ENCODE measurements at places on chromosomes 16 and 17.

DNA sequence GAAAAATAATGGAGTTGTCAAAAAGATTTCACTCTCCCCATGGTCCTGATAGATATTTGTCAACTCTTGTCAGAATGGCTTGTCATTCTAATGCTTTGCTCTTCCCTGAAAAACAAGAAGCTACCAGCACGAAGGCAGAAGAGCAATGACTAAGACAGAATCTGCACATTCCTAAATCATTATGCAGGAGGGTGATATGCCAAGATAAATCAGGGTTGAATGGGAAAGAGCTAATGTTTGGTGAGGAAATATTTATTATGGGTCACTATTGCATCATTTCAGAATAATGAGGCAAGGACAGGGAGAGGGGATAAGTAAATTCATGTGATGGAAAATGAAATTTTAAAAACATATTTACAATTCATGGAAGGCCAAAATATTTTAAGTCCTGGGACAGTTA, 297.5 kb upstream of the XYLT1 start:
- no peak for DNase-seq

DNA sequence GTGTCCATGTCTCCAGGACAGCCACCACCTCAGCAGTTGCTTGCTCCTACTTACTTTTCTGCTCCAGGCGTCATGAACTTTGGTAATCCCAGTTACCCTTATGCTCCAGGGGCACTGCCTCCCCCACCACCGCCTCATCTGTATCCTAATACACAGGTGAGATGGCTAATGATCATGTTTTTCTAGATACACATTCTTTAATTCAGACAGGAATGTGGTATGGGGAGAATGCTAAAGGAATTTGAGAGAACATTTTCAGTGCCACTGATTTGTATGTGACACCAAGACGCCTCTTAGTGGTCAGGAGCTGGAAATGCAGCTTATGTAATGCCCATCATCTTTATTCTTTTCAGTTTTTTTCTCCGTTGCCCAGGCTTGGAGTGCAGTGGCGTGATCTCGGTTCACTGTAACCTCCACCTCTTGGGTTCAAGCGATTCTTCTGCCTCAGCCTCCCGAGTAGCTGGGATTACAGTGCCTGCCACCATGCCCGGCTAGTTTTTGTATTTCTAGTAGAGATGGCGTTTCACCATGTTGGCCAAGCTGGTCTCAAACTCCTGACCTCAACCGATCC, 8.9 kb upstream of the RAPGEFL1 start:
- DNase-seq, result peak; percentile 56

GRCh38 chr17:49723423-49723822, 15.7 kb upstream of the SLC35B1 start:
- no peak for DNase-seq

DNA sequence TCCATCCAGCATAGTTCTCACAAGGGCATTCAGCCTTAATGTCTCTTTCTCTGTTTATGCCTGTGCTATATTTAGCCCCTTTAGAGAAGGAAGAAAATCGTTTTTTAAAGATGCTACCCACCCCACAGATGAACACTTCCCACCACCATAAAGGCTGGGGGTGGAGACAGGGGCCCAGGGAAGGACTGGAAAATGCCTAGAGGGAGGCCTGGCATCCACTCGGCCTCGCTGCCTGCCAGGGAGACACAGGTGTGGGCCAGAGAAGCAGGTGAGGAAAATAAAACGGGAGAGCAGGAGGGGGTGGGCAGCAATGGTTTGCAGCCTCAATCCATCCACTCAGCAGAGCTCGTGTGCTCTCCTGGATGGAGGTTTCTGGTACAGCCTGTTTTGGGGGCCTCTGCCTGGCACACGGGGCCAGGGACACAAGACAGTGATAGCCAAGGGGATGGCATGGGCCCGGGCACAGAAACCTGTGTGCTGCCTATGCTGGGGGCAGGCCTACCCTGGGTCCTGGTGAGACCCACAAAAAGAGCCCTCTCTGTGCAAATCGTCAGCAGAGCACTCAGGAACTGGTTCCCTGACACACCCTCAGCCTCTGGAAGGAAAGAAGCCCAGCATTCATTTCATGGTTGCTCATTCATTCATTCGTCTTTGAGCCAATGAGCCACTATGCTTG, 121.4 kb downstream of the C16orf78 start:
- no peak for DNase-seq

DNA sequence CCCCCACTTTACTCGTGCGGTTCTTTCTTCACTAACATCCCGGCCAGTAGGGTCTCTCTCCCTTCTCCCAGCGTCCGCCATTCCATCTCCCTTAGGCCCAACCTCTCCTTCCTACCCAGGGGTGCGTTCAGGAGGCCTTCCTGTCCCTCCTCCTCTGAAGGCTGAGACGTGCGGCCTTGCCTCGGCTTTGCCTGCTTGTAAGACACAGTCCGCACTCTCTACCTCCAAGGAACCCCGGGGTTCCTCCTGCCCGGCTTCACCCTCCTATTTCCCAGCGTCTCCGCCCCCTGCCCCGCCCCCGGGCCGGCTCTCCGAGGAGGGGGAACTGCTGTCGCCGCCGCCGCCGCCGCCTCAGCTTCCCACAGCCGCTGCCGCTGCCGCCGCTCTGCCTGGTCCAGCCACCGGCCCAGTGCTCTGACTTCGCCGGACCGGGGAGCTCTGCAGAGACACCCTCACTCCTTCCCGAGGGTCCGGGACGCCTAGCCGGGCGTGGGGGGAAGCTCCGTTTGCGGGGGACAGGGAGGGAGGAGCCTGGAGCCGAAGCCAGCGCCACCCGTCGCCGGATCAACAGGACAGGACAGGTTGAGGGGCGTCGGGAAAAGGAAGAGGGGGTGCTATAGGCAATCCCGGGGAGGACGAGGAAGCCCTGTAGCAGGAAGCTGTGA, 1.2 kb upstream of the FGF11 start:
- no peak for DNase-seq

- DNase-seq, result no peak
Measured at GRCh38 chr16:89047331-89048089, 46.1 kb upstream of the ACSF3 start.

DNA sequence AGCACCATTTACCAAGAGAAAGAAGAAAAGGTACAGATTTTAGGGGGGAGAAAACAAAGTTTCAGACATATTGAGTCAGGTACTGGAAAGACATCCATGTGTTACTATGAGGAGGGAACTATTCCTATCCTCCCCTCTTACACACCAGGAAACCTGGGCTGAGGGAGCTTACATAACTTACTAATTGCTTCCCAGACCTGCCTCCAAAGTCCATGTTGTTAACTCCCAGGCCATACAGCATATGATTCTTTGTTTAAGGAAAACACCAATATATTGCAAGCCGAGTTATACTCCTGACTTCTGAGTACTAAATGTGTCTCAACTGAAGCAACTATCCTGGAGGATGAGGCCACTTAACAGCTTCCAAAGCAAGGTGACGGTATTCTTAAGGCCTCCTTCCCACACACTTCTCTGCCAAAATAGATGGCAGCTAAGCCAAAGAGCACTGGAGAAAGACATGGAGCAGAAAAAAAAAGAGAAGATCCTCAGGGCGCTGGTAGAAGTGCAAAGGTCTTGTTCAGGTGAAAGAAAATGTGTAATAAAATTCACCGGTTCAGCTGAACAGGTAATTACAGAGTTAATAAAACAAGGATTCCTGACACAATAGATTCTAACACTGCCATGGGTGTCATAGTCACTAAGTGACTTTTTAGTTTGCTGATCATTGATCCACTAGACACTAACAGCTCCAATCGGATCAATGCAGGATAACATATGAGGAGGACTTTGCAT, 151.1 kb downstream of the SKAP1 start:
- no peak for DNase-seq

DNA sequence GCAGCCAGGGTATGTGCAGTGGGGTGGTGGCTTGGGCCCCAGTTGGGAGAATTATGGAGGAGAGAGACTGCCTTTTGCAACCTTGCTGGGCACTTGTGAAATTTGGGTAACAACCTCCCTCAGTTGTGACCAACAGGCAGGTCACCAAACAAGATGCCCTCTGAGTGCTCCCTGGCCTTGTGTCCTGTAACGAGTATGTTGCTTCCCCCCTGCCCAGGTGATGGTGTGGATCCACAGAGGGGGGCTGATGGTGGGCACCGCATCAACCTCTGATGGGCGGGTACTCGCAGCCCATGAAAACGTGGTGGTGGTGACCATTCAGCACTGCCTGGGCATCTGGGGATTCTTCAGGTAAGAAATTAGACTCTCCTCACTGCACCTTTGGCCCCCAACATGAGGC, 74.3 kb downstream of the SLC6A2 start:
- no peak for DNase-seq

DNA sequence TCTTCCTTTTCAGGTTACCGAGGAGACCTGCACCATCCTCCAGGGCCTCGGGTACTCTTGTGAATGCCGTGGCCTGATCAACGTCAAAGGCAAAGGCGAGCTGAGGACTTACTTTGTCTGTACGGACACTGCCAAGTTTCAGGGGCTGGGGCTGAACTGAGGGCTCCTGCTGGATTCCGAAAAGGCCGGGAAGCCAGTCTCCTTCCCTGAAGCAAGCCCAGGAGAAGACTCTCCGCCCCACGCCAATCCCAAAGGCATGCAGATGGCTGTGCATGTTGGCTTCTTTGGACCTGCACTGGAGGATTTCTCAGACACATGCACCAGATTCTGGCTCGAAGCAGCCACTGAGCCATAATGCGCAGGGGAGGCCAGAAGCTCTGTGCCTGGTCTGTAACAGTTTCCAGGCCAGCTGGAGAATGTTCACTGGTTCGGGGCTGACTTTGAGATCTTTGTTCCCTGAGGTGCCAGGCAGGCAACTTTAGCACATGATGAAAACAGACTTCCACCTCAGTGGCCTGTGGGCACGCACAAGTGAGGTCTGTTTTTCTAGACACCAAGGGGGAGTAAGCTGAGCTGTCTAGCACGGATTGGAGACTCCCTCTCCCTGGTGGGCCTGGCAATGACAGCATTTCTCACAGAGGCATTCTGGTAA, 49.1 kb downstream of the ADCY7 start:
- DNase-seq, result no peak

DNA sequence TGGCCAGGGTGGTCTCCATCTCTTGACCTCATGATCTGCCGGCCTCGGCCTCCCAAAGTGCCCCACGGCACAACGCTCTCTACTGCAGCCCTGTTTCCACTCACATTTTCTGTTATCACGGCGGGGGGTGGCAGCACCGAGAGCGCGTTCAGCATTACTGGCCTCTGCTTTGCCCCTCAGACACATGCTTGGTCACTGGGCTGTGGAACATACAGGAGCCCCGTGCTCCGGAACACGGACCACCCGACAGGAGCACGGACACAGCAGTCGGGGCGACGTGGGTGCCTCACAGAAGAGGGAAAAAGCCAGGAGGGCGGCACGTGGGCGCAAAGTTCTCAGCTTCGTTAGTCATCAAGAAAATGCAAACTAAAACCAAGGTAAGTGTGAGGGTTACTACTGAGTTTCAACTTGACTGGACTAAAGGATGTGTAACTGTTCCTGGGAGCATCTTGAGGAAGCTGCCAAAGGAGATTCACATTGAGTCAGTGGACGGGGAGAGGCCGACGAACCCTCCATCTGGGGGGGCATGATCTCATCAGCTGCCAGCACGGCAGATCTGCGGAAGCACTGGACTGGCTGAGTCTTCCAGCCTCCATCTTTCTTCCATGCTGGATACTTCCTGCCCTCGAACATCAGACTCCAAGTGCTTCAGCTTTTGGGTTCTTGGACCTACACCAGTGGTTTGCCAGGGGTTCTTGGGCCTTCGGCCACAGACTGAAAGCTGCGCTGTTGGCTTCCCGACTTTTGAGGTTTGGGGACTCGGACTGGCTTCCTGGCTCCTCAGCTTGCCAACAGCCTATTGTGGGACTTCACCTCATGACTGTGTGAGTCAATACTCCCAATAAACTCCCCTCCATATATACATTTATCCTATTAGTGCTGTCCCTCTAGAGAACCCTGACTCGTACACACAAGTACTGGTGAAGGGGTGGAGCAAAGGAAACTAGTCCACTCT, 106.8 kb downstream of the ZNF778 start:
- DNase-seq, result no peak

GRCh38 chr16:10128397-10129258, 53.6 kb downstream of the GRIN2A start:
- DNase-seq, result no peak

DNA sequence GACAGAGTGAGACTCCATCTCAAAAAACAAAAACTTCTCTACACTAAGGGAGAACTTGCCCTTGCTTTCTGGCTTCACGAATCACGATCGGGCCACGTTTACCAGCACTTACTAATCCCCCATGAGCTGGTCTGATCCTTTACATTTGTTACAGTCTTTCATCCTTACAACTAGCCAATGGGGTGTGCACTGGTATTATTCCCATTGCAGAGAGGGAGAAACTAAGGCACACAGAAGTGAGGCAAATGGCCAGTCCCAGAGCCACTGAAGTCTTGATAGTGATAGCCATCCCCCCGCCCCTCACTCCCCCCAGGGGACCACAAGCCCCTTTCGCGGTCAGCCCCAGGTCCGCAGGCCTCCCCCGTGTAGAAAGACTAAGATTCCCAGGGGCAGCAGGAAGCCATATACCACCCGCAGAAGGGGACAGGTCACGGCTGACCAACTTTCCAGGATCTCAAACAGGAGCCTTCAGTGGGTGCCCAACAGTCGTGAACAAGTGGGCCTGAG, 868 bp downstream of the NATD1 start:
- DNase-seq, result no peak

DNA sequence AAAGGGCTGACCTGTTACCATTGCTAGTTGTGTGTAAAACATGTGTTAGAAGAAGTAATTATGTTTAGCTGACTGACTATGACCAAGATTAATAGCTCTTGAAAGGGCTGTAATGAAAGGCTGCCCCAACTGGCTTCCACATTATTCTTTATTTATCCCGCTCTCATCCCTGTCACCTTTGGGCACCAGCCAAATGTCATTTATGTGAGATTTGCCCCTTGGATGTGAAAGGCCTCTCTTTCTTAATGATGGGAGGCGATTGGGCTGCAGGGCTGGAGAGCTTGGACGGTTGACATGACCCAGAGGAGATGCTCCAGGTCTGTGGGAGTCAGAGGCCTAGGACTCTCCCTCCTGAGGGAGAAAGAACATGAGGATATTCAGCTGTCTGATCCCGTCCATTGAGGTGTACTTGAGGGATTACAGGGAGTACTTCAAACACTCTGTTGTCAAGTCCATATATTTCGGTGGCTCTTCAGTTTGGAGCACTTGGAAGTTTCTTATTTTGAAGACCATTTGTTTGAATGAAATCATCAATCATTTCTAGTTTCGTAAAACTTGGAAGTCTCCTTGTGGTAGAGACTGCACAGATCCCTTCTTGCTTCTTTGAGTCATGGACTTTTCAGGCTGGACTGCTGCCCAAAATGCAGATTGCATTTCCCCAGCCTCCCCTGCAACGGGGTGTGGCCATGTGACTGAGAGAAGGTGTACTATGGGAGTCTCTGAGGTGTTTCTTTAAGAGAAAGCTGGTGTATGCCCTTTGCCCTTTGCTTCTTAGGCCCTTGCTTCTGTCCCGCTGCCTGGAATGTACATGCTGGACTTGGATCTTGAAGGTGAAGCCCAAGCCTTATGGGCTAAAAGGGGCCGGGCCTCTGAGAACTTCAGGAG, 51.3 kb downstream of the FTO start:
- no peak for DNase-seq

- DNase-seq, result no peak
Measured at GRCh38 chr16:57976331-57976796, 5.4 kb upstream of the CNGB1 start.
